Type B pancreatic cell (in vitro differentiated cells): ENCODE measurements at places on chromosomes 5 and 9.

- no peak for DNase-seq
Measured at GRCh38 chr5:146003852-146004251, 67.5 kb downstream of the SH3RF2 start.

GRCh38 chr5:153919161-153919560 lies 119.5 kb downstream of the FAM114A2 start:
- DNase-seq = no peak

GRCh38 chr9:87266697-87267096 lies 231.0 kb upstream of the DAPK1 start:
- no peak for DNase-seq

- no peak for DNase-seq
Measured at GRCh38 chr9:34552606-34552981, 29.8 kb upstream of the ENHO start.

GRCh38 chr5:346229-346935 lies 24.9 kb downstream of the AHRR start:
- no peak for DNase-seq

GRCh38 chr9:93053781-93054331 lies 4.6 kb upstream of the SUSD3 start:
- DNase-seq = no peak
